ENCODE measurements at places on chromosomes 2 and 18.
A peak's percentile ranks its signal among the peaks of the same experiment; 100 is the strongest.

DNA sequence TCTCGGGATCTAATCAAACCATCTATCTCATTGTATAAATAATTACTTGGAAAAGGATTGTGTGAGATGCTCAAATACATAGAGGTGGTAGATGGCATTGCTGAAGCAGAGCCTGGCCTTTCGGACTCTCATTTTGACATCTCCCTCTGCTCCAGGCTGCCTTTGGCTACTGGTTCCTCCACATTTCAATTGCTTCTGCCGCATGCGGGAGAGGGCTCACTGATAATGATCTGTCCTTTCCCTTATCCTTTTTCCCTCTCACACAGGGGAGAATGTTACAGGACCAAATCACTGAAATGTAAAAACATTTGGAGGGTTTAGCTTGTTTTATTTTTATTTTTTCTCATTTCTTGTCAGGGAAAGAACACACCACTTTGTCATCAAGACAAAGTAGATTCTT is 380.6 kb upstream of the UBE2E3 start:
- no peak for DNase-seq

- peak; percentile 96 for DNase-seq
These were observed 108.1 kb downstream of the ARHGEF33 start for GRCh38 chr2:38997781-38998180.

DNA sequence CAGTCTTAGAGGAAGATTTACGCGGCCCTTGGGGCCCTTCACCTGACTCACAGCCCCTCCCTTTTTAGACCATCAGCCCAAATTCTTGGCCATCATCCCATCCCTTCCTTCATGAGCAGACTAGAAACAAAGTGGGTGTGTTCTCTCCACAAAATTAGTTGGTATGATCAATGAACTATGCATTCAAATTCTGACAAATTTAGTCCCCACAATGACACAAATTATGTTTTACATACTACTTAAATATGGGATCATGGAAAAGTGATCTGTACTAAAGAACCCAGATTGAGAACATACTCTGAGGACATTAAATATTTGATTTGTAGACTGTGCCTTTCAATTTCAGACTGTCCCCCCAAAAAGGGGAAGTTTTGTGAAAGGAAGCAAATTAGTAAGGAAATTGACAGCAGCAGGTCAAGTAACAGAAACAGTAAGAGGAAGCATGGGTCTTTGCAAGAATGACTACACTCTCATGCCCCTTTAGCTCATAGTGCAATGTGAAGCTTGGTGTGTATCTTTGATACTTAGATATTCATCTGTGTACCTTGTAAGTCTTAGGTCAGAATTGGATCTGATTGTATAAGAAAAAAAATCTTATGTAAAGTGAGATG is 2.2 kb upstream of the MAPRE2 start:
- no peak for DNase-seq

DNA sequence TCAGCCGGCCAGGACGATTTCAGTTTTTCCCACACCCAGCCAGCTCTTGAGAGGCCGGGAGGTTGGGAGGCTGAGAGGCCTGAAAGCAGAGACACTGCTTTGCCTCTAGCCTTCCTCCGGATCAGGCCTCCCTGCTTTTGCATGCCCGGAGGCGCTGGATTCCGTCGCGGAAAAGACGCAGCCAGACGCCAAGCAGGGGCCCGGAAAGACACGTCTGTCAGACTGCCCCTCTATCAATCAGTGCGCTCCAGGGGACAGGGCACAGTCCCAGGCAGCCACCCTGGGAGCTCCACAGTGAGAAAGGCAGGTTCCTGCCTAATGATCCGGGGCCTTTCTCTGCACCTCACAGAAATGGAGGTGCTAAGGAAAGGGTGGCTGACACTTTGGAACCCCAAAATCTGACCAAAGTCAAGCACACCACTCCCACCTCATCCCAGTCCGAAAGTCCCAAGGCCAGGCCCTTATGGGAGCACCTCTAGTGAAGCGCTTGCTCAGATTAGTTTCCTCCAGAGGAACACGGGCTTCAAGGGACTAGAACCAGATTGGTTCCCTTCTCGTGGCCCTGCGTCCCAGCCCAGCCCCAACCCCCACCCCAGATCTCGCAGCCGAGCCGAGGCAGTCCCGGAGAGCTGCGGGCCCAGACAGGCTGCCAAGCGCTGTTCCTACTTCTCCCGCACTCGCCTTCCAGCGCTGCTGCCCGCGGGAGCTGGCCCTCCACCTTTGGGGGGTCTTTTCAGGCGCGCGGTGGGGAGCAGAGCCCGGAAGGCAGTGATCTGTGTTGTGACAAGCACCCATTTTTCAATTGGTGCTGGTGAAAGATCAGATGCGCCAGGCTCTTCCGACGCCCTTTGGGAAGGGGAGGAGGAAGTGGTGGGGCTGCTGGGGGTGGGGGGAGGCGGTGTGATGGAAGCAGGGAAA is 5.0 kb downstream of the DLX1 start:
- DNase-seq = no peak

DNA sequence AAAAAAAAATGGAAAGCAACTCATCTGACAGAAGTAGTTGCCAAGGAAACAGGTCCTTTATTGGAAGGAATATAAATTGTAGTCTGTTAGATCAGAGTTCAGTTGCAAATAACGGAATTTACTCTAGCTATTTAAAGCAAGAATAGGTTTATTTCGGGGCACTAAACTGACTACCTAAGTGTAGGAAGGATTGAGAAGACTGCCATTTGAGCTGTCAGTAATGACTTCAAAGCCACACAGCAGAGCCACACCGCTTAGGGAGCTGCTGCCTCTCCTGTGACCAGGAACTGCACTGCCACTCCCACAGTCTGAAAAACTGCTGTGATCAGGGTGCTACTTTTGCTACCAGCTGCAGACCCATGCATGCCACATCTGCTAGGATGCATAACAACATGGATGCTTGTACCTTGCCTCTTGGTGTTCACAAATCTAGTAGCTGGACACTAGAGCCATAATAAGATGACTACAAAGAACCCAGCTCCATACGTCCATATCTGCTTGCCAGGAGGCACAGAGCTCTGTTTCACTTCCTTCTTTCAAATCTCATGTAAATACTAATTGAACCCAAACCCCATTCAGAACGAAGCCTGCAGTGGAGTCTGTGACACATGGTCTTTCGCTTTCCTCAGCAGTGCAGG is 2.2 kb downstream of the DSG2 start:
- no peak for DNase-seq

DNA sequence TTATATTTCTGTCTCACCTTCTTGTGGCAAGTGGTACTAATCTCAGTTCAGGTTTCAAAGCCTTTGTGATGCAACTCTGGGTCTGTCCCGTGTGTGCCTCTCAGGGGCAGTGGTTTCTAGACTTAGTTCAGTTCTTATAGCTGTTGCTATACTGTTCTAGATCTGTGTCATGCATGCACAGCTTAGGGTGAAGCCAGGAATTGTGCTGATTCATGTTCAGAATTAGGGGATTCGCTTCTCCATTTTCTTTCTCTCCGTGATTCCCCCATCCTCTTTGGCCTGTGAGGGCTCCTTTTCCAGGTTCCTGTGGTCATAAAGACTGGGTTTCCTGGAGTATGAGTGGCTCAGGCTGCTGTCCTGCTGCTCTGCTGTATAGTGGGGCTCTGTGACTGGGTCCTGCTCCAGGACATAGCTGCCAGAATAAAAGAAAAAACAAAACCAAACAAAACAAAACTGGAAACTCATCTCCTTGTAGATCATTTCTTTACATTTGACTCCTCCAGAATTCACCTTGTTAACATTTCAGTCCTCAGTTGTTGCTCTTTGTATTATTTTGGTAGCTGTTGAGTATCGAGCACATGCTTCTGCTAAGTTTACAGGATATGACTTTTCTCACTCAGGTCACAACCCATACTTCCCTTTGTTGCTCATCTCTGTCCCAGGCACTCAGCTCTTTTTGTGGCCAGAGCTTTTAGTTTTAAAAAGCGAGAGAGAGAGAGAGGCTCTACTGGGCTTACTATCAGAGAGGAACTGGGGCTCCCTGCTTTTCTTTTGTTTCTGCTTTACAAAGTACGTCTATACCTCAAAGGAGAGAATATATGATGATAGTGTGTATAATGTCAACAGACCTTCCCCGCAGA is 34.2 kb downstream of the CERS6 start:
- peak; percentile 76 for DNase-seq

- DNase-seq = no peak
These were observed 67.3 kb downstream of the SH3RF3 start for GRCh38 chr2:109196081-109196875.

All from choroid plexus epithelial cell (primary cell).